T-helper 2 cell (primary cell): ENCODE measurements at places on chromosomes 4 and X.

- no peak for DNase-seq
Measured at GRCh38 chrX:7503251-7503650, 339.7 kb upstream of the VCX start.

DNA sequence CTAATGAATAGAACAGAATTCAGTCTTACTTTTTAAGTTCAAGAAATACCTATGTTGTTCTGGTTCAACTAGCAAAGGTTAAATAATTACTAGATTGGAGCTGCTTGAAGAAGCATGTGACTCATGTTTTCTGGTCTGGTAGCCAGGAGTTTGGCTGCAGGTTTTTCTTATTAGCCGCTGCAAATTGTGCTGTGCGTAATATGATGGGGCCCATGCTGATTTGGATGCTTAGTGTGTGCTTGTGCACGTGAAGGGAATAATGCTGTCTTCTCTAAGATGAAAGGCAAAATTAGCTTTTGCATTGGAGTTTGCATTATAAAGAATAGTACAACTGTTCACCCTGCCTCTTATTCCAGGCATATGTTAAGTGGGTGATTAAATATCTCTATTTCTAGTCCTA, 219.6 kb downstream of the SNCA start:
- no peak for DNase-seq

GRCh38 chrX:38697461-38697860, 103.8 kb upstream of the MID1IP1 start:
- no peak for DNase-seq

- no peak for DNase-seq
Measured at GRCh38 chrX:40933132-40933705, 152.0 kb upstream of the USP9X start.

- DNase-seq, result no peak
Measured at GRCh38 chr4:67204441-67204840, 340.9 kb downstream of the CENPC start.

GRCh38 chr4:153731239-153731638, 28.6 kb downstream of the RNF175 start:
- no peak for DNase-seq

DNA sequence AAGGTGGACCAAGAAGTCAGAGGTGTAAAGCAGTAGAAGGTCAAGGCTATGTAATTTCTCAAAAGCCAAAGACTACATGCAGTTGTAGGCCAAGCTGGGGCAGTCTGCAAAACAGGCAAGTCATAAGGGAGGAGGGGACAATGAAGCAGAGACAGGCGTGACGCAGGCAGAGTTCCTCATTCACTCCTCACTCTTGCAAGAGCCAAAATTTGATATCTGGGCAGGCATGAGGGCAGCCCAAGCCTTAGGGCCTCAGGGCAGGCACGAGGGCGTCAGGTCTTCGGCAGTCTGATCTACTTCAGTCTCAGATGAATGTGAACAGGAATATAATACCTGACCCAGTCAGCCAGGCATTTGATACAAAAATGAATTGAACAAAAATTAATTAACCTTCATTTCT, 86.4 kb upstream of the AGA start:
- no peak for DNase-seq

DNA sequence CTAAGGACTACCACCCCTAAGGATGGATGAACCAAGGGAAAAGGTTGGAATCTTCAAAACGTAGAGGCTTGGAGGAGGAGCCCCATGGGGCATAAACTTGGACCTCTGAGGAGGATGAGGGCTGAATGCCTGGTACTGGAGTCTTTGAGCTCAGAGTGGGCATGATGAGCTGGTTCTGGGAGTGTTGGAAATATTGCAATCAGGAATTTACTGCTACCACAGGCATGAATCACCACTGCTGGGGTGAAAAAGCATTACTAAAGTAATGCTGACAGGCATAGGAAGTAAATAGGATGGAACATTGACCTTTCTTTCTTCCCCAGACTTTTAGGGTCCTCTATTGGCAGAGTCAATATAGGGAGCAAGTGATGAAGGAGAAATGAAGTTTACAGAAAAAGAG, 105.8 kb upstream of the RPS6KA3 start:
- DNase-seq, result no peak

- no peak for DNase-seq
Measured at GRCh38 chrX:72624194-72624593, 51.6 kb upstream of the HDAC8 start.

DNA sequence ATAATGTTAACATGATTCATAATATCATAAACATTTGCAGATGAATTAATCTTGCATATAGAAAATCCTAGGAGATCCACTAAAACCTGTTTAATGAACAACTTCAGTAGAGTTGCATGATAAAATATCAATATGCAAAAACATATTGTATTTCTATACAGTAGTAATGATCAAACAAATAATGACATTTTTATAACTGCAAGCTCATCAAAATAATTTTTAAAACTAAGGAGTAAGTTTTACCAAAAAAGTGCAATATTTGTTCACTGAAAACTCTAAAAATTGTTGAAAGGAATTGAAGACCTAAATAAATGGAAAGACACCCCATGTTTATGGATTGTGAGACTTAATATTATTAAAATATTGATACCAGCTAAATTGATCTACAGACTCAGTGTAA, 15.9 kb upstream of the GPRASP2 start:
- no peak for DNase-seq

GRCh38 chr4:336099-336892, 1.3 kb upstream of the ZNF141 start:
- DNase-seq, result no peak

GRCh38 chr4:95850161-95850560, 10.3 kb downstream of the PDHA2 start:
- DNase-seq, result no peak

GRCh38 chr4:74420863-74421262, 24.1 kb upstream of the AREG start:
- no peak for DNase-seq

DNA sequence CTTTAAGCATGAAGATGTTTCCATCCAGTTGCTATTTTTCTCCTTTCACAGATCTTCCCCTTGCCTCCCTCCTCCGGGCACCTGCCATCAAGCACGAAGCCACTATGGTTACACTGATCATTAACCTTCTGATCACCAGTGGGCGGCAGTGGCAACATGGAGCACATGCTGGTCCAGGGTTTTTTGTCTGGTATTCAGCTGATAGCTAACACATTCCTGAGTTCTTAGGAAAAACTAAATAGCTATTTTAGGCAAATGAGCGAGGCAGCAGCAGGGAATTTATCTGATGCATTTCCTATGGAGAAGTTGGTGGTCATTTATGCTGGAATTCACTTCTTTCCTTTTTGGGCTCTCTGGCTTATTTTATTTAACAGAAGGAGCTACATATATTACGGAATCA, 22.9 kb downstream of the SHISA3 start:
- DNase-seq, result no peak

DNA sequence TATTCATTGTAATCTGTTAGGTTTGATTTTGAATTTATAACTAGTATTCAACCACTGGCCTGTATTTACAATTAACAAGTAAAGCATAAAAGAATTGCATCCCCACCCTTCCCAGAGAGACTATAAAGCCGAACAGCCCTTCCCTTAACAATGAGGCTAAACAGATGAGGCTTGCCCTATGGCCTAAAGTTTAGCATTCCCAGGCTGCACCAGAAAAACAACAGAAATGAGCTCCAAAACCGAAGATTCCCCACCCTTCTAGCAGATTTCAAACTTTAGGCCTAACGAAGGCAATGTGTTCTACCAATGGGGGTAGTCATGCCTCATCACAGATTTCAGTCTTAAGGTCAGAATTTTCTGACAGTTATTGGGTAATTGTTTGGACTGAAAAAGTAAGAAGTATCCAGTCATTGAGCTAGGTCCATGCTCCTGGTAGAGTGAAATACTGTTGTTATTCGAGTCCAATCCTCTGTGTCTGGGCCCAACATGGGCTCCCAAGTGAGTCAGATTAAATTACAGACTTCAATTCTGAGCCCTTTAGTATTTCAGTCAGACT, 197.6 kb downstream of the ANTXR2 start:
- DNase-seq, result no peak

DNA sequence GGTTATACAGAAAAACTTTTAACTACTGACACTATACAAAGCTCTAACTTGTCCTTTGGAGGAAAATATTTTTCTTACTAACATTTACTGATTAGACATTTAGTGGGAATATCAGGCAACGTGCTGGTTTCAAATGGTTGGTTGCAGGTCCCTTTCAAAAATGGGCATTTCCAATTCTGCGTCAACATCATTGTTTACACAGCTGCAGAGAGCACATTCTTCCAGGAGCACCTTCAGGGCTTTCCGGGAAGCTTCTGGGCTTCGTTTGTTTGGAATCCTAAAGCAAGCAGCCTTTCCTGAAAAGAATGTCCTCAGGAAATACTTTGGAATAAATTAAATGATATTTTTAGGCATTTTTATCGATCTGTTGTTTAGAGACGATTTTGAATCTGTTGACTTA, 289.7 kb downstream of the TRIML1 start:
- DNase-seq, result no peak

DNA sequence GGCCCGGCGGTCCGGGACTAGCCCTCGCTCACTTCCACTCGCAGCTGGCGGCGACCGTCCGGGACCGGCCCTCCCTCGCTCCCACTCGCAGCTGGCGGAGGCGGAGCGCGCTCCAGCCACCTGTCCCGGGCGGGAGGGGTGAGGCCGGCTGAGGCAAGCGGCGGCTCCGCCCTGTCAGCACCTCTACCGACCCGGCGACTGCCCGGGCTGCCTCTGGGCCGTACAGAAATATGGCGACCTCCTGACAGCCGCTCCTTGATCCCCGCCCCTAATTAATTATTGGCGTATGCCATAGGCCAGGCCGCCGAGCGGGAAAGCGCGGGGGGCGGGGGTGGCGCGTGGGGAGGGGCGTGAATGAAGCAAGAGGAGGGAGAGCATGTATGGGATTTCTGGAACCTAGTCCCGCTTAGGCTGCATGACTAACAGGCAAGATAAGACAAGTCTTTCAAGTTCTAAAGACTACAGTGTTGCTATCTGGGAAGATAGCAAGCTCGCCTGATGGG, at the start of gene MORC4:
Gene MORC4 (minus strand): TSS at position 200 of the 503 bp plus-strand sequence. CDS start 243 bp downstream, outside the sequence.
- peak; percentile 75 for DNase-seq

- DNase-seq, result peak; percentile 31
Measured at GRCh38 chr4:13547485-13548041, 3.3 kb upstream of the NKX3-2 start.

DNA sequence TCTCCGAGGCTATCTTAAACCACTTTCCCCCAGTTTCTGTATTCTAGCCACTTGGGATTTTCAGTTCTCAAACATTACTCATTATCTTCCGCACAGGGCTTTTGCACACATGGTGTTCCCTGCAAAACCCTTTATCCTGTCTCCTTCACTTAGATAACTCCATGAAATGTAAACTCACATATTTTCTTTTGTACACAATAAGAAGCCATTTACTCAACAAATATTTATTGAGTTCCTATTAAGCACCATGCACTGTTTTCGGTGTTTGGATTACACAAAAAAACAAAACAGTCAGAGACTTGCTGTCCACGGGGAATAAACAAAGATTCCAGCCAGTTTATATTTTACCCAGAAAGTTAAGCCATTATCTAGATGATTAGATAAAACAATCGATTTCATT, 42.5 kb upstream of the UNC5C start:
- no peak for DNase-seq

DNA sequence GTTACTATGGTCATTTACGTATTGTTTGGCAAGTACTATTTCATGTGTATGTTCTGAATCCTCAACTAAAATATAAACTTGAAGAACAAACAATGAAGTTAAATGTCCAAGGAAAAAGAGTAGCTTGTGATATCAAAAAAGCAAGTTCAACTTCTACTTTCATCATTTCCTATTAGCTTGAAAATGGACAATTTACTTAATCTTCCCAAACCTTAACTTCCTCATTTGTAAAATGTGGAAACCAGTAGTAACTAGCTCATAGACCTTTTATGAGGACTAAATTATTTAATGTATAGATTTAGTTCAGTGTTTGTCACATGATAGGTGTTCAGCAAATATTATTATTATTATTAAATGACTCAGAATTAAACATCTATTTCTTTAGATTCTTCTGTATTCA, 276.8 kb upstream of the TET2 start:
- DNase-seq, result no peak

DNA sequence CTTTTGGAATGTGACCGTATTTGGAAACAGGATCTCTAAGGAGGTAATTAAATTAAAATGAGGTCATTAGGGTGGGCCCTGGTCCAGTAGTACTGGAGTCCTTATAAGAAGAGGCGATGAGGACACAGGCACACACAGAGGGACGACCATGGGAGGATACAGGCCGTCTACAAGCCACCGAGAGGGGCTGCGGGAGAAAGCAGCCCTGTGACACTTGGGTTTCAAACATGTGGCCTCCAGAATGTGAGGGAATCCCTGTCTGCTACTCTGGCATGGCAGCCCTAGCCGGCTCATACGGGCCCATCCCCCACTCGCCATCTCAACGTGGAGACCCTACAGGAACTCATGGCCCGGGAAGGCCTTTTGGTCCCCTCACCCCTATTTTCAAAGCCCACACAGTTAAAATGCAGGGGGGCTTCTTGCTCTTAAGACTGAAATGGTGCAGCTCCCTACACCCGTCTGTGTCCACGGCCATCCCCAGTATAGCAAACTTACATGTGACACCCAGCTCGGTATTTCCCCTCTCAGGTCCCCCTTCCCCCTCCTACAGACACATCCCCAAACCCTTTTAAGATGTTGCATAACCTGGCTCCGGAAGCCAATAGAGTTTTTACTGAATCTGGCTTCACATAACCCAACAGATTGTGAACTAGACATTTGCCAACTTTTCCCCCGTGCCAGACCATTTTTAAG, 124.1 kb upstream of the TBL1X start:
- peak; percentile 61 for DNase-seq

- no peak for DNase-seq
Measured at GRCh38 chr4:100555611-100556337, 38.0 kb upstream of the EMCN start.

DNA sequence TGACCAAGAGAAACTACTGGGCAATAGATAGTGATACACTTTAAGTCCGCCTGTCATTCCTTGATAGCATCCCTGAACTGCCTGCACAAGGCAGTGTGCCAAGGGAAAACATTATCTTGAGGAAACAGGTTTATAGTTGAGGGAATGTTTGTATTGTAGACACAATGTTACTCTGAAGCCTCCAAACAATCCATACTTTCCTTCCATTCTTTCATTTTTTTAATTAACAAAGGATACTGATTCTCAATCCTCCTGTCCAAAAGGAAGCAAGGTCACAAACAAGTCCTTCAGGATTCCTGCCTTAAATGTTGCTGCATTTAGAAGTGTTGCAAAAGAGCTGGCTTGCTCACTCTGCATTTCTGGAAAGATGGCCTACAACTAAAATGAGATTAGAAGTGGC, 61.7 kb upstream of the PRSS48 start:
- DNase-seq, result no peak

DNA sequence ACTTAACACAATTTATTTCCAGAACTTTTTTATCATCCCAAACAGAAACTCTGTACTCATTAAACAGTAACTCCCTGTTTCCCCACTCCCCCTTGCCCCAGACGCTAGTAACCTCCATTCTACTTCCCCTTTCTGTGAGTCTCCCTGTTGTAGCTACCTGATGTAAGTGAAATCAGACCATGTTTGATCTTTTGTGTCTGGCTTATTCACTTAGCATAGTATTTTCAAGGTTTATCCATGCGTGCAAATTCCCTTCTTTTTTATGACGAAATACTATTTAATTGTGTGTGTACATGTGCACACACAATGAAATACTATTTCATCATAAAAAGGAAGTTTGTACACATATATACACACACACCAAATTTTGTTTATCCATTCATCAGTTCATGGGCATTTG, 5.2 kb downstream of the PKD2 start:
- DNase-seq, result no peak

GRCh38 chr4:98515470-98515809, 143.0 kb downstream of the TSPAN5 start:
- DNase-seq, result no peak

GRCh38 chr4:8215001-8215427, 15.9 kb downstream of the SH3TC1 start:
- no peak for DNase-seq
